Lower lobe of right lung (tissue), 2 donors: ENCODE measurements at places on chromosomes 5 and 9. TPM values are rescaled to one million over a fixed set of nuclear protein-coding genes. Genes with fewer than 3 reads are reported as not detected.
A peak's percentile ranks its signal among the peaks of the same experiment; 100 is the strongest.

Gene CCL27
- total RNA-seq, result not detected

Gene PCDHA9
- total RNA-seq, result 0.32 TPM

DNA sequence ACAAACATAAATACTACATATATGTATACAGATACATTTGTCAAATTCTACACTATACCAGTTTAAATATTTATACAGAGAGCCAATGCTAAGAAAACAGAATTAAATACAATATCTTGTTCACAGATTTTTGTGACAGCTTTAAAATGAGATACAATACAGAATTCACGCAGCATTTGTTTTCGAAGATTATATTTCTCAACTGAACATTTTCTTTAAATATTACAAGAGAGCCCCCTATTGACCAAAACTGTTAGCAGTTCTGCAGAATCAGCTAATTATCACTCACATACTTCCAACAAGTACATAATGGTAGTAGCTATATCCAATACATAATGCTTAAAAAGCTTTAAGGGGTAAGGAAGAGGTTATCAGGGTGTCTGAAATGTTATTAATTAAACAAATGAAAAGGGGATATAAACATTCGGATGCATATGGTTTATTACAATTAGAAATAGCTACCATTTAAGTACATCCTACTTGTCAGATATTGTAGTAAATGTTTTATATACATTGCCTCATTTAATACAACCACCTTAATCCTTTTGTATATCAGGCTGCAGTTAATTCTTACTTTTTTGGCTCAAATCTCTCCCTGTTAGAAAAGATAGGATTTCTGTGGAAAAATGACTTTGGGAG, 31.7 kb downstream of the ZDHHC21 start:
- DNase-seq, result no peak
- H3K27me3 ChIP-seq, result no peaks in the 10 kb centered on the region
- peaks cover 4% of the 10 kb centered on the region for H3K36me3 ChIP-seq

DNA sequence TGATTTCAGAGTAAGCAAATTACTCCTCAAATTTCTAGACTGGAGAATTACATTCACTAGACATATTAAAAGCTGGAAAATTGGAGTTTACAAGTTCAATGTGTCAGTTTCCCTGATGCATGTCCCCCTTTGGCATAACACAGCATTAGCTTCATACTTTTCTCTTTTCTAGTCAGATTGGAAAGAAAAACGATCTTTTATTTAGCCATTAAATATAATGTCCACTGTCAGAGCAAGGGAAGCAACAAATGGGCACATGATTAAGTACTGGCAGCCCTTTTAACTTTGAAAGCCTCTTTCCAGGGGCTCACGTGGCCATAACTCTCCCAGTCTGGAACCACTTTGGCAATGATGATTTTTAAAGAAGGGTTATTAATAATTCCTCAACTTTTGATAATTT, 203.3 kb downstream of the KCNN2 start:
- no peaks in the 10 kb centered on the region for H3K27me3 ChIP-seq
- H3K36me3 ChIP-seq, result no peaks in the 10 kb centered on the region
- no peak overlapping the region for H3K4me3 ChIP-seq
- no peaks in the 10 kb centered on the region for H3K4me1 ChIP-seq
- no peak overlapping the region for H3K27ac ChIP-seq

DNA sequence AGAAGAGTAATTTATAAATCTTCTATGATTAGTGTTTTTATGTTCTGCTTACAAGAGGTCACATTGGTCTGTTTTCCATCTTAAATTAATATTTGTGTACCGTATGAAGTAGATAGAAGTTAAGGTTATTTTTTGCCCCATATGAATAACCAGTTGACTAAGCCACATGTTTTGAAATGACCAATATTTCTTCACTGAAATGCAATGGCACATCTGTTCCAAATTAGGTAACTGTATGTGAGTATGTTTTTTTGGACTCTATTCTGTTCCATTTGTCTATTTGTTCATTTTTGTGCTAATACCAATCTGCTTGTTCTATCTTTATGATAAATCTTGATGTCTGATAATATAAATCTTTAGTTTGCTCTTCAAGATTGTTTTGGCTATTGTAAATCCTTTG, 17.7 kb downstream of the JAK2 start:
- no peaks in the 10 kb centered on the region for H3K27me3 ChIP-seq
- H3K4me1 ChIP-seq, result no peaks in the 10 kb centered on the region
- H3K27ac ChIP-seq, result no peak overlapping the region
- no peak for DNase-seq
- no peak overlapping the region for H3K4me3 ChIP-seq

- H3K36me3 ChIP-seq, result no peaks in the 10 kb centered on the region
- no peaks in the 10 kb centered on the region for H3K4me1 ChIP-seq
- H3K4me3 ChIP-seq, result no peak overlapping the region
- no peak for DNase-seq
Measured at GRCh38 chr9:109295221-109296130, 25.4 kb downstream of the EPB41L4B start.

- H3K4me1 ChIP-seq, result peaks cover 80% of the 10 kb centered on the region
- H3K27ac ChIP-seq, result peak overlapping the region; percentile 89
- DNase-seq, result no peak
- no peak overlapping the region for H3K4me3 ChIP-seq
- peaks cover 40% of the 10 kb centered on the region for H3K36me3 ChIP-seq
Measured at GRCh38 chr5:172901012-172901780, 58.0 kb upstream of the RPL26L1 start.

DNA sequence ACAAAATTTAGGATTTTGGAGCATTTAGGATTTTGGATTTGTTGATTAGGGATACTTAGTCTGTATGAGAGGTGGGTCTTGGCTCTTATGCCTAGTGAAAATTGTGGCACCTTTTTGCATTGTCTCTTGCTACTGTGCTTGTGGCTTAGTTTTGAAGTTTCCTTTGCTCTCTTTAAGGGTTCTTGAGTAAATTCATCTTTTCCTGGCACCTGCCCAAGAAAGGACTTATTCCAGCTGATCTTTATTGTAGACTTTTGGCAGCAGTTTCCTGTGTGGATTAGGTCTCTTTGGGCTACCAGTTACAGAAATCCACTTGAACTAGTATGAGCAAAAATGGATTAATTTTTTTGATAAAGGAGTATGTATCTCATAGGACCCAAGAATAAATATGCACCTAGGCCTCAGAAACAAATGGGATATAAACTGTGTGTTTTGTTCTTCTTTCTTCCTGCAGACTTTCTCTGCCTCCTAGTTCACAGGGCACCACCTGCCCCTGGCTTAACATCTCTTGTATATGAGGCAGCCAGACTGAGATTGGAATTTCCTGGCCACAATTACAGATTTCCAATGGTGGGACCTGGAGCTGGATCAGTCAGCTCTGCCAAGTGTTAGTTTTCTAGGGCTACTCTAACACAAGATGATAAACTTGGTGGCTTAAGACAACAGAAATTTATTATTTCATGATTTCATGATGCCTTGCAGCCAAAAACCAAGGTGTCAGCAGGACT, 44.6 kb downstream of the FOCAD start:
- H3K36me3 ChIP-seq, result no peaks in the 10 kb centered on the region
- H3K4me3 ChIP-seq, result no peak overlapping the region
- no peaks in the 10 kb centered on the region for H3K27me3 ChIP-seq

DNA sequence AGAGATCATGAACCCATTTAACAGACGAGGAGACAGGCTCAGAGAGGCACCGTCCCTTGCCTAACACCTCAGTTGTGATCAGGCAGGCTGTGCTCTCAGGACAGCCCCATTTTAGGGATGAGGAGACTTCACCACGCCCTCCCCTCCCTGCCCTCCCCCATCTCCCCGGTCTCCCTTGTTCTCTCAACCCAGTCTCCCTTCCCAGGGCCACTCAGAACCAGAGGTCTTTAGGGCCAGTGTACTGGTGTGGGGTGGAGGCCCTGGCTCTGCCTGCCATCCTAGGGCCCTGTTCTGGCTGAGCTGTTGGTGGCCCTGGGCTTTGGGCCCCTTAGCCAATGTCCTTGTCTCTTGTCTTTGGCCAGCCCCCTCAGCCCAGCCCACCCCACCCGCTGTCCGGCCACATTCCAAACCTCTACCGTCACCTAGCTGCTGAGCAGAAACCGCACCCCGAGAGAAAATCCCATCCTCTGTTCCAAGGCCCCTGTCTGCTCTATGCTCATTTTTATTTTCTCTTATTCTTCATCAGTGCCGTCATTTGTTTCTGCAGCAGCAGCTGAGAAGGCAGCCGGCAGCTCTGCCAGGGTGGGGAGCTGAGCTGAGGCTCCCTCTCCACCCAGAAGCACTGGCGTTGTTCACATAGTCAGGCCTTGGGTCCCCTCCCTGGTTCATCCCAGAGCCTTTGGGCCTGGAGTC, 33.9 kb downstream of the OLFML2A start:
- no peaks in the 10 kb centered on the region for H3K27me3 ChIP-seq
- no peak for DNase-seq
- H3K4me3 ChIP-seq, result no peak overlapping the region
- H3K36me3 ChIP-seq, result no peaks in the 10 kb centered on the region
- peaks cover 12% of the 10 kb centered on the region for H3K4me1 ChIP-seq
- no peak overlapping the region for H3K27ac ChIP-seq

DNA sequence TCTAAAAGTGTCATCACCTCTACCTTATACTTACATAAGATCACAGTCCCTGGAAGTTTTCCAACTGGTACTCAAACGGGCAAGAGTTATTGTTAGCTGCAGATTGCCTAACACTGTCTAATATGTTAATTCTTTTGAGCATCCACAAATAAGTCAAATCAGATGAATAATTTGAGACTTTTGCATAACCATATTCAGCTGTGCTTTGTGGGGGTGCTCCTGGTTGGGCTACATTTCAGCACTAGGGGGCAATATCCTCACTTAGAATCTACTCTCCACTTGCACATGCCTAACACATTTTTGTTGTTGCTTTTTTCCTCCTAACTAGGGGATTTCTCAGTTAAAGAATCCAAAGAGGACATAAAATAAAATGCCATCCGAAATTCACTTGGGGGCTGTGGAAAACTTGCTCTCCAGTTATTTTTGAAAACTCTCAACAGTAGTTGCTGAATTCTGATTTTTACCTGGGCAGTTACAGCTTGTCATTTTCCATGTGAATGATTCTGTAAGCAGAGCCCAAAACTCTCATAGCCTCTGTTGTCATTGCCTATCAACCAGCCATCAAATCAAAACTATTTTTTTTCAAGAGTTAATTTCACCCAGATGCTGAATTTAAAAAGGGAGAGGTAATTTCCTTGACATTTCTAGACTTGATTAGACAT, 71.5 kb downstream of the TRIM36 start:
- no peaks in the 10 kb centered on the region for H3K27me3 ChIP-seq
- no peaks in the 10 kb centered on the region for H3K36me3 ChIP-seq
- no peaks in the 10 kb centered on the region for H3K4me1 ChIP-seq

Gene CDO1
- total RNA-seq, result 12.8 TPM

DNA sequence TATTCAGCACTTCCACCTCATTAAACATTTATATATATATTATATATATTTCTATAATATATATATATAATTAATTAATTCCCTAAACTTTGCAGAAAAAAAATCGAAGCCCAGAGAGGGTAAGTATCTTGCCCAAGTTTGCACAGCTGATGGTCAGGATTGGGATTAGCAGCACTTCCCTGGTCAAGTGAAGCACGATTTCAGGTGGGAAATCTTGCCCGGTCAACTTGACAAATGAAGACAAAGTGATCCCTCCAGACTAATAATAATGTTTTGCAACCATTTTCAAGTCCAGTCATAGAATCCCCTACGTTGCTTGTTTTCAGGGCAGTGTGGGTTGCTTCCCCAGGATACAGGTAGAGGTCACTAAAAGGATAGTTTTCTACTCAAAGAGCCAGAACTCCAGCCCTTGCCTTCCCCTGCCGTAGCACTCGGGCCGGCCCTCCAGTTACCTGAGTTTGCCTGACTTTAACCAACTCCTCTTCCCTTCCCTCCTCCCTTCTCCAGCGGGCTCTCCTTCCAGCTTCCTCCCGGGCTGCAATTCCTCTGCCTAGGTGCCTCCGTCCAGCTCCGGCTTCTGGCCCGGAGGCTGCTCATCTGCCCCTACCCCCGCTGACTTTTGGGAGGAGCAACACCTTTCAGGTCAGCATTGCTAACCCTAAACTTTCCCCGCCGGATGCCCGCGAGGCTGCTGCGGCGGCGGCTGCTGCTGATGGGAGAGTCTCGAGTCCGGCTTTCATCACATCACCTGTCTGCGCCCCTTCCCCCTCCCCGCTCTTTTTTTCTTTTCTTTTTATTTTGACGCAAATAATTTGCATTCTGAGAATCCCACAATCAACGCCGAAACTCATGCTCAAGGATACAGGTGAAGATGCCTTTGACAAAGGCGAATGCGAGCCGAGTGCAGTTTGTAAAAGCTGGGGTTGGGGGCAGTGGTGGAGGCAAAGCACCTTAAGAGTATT, 930 bp downstream of the PRLR start:
- peak overlapping the region; percentile 50 for H3K4me3 ChIP-seq
- H3K36me3 ChIP-seq, result no peaks in the 10 kb centered on the region
- H3K27me3 ChIP-seq, result peaks cover 20% of the 10 kb centered on the region
- H3K4me1 ChIP-seq, result peaks cover 9% of the 10 kb centered on the region

- peaks cover 8% of the 10 kb centered on the region for H3K4me1 ChIP-seq
- no peak overlapping the region for H3K4me3 ChIP-seq
- no peaks in the 10 kb centered on the region for H3K27me3 ChIP-seq
- no peaks in the 10 kb centered on the region for H3K36me3 ChIP-seq
Measured at GRCh38 chr9:136961279-136962065, 9.4 kb downstream of the LCN12 start.

Gene TRIM7
- 4.3 TPM for total RNA-seq

DNA sequence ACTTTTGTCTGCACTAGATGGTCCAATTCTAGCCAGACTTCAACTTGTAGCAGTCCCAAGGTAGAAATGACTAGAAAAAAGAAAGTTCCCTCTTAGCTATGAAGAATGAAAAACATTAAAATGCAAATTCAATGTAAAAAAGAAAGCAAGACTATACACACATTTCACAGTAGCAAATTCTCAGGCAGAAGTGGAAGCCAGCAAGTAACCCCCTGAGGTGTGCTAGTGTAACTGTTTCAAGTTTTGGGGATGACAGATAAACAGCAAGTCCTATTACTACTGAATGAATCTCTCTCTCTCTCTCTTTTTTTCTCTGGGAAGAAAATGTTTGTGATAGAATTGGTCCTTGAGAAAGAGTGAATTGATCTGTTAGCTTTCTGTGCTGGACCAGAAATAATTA, 185.6 kb downstream of the EFNA5 start:
- no peak overlapping the region for H3K4me3 ChIP-seq
- H3K36me3 ChIP-seq, result no peaks in the 10 kb centered on the region
- no peak overlapping the region for H3K27ac ChIP-seq

Gene TNC
- 18.5 TPM for total RNA-seq

Gene ARHGEF28
- 30.4 TPM for total RNA-seq

GRCh38 chr5:146965761-146966659, 87.5 kb upstream of the PPP2R2B start:
- DNase-seq, result no peak
- H3K27ac ChIP-seq, result no peak overlapping the region
- no peaks in the 10 kb centered on the region for H3K27me3 ChIP-seq
- no peak overlapping the region for H3K4me3 ChIP-seq

DNA sequence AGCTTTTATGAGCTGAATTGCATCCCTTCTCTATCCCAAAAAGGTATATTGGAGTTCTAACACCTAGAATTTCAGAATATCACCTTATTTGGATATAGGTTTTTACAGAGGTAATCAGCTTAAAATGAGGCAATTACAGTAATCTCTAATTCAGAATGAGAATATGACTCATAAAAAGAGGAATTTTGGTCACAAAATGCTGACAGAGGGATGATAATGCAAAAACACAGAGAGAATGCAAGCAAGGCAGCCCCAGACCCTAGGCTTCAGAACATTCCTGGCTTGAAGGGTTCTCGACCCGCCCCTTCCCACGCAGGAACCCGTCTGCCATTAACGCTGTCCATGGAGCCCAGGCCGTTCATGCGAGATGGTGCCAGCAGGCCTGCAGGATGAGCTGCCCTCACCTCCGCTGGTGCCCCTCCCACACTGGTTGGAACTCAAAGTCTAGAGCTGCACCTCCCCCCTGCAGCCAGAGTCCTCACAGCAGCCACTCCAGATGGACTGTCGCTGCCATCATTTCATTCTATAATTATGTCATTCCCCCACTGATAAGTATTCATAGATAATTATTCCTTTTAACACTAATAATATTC, 1173.4 kb upstream of the ACO1 start:
- no peaks in the 10 kb centered on the region for H3K4me1 ChIP-seq
- no peak overlapping the region for H3K27ac ChIP-seq
- H3K27me3 ChIP-seq, result no peaks in the 10 kb centered on the region
- no peak overlapping the region for H3K4me3 ChIP-seq
